ENCODE measurements at places on chromosomes 16 and 17.

- no peak for DNase-seq
Observed at GRCh38 chr16:15487336-15488284, 53.2 kb downstream of the BMERB1 start.

DNA sequence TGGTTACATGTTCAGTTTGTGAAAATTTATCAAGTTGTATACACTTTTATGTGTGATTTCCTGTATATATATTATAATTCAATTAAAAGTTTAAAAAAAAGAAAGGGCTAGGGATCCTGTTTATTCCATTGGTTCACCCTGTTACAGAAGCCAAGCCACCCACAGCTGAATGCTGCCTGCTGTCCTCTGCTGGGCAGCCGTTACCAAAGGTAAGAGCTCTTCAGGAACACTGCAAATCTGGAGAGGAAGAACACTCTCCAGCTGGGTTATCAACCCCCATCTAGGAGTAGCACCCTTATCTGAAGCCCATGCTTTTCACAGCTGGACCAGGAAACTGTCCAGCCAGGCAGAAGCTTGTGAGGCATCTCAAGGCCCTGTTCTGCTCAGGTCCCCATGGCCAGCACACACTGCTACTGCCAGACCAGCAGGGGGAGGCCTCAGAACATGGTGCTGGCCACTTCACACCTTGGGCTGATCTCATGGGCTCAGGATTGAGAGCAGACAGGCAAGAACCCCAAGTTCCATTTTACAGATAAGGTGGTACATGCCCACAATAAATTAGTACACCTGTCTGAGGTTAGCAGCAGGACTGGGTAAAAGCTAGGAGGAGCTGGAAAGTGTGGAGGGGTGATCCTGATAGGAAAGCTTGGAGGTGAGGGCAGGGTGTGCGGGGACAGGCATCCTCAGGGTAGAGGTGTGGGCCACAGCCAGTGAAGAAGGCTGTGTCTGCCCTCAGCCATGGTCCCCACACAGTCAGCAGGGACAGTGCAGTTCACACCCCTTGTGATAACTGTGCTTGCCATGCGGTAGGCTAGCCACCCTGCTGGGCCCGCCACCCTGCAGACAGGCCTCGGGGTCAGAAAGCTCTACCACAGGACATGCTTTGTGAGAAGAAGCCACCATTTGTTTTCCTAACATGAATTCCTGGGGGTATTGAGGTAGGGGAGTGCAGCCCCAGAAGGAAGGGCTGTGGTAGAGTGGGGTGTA lies 54.3 kb upstream of the SREBF1 start:
- peak; percentile 8 for DNase-seq

DNA sequence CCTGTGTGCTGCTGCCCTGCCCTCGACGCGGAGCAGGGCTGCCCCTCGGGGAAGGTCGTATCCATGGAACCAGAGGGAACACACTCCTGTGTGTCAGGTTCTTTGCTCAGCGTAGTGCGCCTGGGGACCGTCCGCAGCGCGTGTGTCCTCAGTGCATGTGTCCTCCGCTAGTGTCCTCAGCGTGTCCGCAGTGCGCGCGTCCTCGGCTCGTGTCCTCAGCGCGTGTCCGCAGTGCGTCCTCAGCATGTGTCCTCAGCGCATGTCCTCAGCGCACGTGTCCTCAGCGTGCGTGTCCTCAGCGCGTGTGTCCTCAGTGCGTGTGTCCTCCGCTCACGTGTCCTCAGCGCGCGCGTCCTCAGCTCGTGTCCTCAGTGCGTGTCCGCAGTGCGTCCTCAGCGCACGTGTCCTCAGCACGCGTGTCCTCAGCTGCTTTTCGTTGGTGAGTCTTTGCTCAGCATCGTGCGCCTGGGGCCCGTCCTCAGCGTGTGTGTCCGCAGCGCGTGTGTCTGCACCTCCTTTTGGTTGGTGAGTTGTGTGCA lies 59.2 kb upstream of the ZNF750 start:
- no peak for DNase-seq

- DNase-seq: no peak
Observed at GRCh38 chr16:53040788-53041187, 11.9 kb downstream of the CHD9NB start.

DNA sequence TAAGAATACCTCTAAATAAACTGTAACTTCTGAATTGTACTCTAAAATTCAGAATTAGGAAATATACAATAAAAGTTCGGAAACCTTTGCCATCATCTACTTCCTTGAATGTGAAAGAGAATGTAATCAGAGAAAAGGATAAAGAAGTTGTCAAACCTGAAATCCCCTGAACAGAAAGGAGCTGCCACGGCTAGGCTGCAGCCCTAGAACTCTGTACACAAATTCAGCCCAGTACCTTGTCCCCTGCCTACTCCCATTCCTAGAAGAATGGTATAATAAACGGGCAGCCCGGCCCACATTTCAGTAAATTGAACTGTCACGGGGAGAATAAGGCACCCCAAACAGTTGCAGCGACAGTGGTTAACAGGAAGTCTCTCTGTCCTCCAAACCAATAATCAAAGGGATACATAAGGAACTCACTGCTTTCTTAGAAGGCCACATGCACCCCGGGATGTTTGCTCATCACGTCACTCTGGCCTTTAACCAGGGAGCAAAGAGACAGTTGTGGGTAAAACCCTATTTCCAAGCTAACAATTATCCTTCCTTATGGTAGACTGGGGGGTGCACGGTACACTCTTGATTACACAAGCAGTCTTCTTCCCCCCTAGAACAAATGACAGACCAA lies 24.3 kb upstream of the RFFL start:
- DNase-seq: no peak

GRCh38 chr17:17081304-17081940 lies 39.2 kb downstream of the MPRIP start:
- no peak for DNase-seq

- no peak for DNase-seq
Observed at GRCh38 chr17:30530346-30531025, 53.3 kb downstream of the GOSR1 start.

DNA sequence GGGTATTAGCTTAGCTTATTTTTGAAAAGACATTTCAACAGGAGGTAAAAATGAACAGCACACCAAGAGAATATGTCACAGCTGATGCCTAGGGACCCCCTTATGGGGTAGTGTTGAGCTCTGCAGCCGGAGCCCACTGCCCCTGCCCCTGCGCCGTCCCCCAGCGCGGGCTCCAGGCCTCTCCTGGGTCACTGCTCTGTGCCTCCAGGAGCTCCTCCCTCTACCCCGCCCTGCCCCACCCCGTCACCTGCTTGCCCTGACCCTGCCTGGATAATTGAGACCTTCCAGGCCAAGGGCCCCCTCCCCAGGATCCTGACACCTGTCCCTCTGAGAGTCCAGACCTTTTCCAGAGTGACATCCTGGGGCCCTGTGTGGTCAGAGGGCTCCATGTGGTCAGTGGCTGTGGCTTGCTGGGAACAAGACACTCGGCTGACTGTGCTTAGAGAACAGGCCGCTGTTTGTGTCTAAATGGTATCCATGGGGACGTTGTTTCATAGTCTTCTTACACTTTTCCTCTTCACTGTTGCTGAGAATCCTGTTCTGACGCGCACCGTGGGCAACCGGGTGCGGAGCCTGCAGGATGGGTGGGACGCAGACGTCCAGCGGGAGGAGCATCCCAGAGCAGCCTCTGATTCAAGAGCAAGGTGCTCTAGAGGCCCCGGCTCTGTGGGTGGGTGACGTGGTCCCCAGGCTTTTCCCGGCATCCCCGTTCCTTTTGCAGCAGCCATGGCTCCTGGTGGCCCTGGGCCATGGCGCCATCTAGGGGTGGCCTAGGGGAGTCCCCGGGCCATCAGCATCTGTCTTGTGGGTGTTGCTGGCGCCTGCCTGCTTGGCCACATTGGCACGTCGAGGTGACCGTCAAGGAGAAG lies 20.0 kb upstream of the WFIKKN1 start:
- DNase-seq: peak; percentile 56

DNA sequence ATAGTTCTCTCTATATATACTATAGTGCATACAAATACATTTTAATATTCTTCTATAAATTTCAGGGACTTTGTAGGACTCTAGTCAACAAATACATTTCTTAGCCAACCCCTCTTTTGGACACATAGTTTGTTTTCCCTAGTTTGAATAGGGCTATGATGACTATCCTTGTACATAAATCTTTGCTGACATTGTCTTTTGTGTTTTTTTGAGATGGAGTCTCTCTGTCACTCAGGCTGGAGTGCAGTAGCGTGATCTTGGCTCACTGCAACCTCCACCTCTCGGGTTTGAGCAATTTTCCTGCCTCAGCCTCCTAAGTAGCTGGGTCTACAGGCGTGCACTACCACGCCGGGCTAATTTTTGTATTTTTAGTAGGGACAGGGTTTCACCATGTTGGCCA lies 3.3 kb downstream of the ANKS4B start:
- DNase-seq: no peak

DNA sequence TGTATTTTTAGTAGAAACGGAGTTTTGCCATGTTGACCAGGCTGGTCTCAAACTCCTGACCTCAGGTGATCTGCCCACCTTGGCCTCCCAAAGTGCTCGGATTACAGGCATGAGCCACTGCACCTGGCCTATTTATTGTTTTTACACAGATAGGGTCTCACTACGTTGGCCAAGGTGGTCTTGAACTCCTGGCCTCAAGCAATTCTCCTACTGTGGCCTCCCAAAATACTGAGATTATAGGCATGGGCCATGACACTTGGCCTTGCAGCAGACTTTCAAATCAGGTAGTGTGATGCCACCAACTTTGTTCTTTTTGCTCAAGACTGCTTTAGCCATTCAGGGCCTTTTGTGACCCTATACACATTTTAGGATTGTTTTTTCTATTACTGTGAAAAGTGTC lies 61.7 kb upstream of the INTS2 start:
- DNase-seq: no peak

DNA sequence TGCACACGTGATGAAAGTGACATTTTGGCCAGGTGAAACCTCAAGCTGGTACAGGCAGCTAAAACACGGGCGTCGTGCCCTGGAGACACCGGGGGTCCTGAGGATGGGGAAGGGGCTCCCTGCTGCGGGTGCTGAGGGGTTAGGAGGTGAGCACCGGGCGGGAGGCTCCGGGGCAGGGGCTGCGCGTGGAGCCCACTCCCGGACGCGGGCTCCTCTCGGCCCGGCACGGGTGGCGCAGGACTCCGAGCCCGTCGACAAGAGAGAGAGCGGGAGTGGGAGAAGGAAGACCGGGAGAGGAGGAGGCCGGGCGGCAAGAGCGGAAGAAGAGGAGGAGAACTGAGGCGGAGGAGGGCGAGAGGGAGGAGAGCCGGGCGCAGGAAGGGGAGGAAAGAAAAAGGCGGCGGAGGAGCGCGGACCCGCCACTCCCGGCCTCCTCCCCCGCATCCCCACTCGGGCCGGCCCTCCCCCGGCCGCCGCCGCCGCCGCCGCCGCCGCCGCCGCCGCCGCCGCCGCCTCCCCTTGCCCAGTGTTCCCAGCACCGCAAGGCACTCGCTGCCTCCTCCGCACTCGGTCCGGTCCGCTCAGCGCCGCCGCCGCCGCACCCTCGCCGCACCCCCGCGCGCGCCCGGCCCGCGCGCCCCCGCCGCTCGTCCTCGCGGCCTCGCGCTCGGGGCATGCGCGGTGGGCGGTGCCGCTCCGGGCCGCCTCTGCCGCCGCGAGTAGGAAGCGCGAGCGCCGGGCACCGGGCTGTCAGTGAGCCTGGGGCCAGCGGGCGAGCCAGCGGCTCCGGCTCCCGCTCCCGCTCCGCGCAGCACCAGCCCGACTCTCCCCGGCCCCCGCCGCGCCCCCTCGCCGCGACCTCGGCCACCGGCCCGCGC lies at the start of gene PRKCA:
TSS of gene PRKCA (plus strand) at position 750 of the 878 bp plus-strand sequence.
- DNase-seq: peak; percentile 68

GRCh38 chr16:73390936-73391335 lies 343.0 kb upstream of the ZFHX3 start:
- DNase-seq: no peak

DNA sequence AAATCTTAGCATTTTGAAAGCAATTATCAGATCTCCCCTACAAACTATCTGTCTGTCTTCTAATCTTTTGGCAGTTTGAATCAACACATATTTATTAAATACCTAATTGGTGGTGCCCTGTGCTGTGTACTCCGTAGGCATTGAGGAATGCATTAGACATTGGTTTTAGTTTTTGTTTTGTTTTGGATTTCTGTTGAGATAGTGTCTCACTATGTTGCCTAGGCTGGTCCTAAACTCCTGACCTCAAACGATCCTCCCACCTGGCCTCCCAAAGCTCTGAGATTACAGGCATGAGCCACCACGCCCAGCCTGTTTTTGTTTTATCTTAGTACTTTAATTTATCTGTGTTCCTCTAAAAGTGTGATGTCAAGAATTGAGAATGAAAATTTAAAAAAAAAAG lies 124.8 kb upstream of the RBL2 start:
- no peak for DNase-seq

- DNase-seq: no peak
Observed at GRCh38 chr16:6837722-6838121, 494.9 kb upstream of the RBFOX1 start.

DNA sequence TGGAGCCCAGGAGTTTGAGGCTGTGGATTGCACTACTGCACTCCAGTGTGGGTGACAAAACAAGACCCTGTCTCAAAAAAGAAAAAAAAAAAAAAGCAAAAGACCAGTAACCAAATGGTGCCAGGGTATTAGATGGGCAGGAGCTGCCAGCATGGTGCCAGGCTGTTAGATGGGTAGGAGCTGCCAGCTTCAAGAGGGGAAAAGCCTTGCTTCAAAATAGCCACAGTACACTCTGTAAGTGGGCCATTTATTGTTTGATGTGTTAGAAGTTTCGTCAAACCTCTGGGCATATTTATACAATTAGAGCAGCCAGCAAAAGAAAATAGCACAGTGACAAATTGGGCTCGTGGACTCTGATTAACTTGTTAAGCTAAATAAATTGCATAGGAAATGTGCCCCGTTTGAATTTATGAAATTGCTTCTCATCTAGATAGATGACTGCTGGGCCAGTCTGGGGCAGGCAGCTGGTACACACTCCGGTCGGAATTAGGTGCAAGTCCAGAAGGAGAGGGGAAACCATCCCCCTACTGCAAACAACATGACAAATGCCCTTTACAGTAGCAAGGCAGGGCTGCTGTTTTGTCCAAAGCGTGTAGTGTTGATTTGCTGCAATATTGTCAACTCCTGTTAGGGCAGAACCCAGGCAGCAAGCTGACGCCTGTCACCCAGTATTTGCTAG lies 126.3 kb upstream of the IRX3 start:
- DNase-seq: no peak

GRCh38 chr17:41444186-41444585 lies 3.4 kb upstream of the KRT38 start:
- DNase-seq: no peak

DNA sequence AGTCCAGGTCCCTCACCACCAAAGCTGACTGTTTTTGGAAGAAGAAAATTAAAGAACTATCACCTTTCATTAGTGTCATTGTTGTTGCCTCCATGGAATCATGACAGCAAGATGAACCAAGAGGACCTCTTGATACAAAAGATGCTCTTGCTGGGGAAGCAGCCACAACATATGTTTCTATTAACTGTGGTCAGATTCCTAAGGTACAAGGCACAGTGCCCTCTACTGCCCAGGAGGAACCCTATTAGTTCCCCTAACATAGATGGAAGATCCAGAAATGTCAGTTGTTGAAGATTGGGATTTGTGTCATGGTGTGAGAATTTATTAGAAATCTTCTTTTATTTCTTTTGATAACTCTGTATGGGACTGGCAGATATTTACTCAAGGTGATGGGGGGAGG lies 188.2 kb upstream of the ANKFN1 start:
- no peak for DNase-seq

All from stimulated activated CD8-positive, alpha-beta memory T cell treated with anti-CD3 and anti-CD28 coated beads, Interleukin-15, amount 100 ng/mL, for 48 hours (primary cell).